Left kidney (tissue), 8 donors: ENCODE measurements at places on chromosomes 12 and 14.

DNA sequence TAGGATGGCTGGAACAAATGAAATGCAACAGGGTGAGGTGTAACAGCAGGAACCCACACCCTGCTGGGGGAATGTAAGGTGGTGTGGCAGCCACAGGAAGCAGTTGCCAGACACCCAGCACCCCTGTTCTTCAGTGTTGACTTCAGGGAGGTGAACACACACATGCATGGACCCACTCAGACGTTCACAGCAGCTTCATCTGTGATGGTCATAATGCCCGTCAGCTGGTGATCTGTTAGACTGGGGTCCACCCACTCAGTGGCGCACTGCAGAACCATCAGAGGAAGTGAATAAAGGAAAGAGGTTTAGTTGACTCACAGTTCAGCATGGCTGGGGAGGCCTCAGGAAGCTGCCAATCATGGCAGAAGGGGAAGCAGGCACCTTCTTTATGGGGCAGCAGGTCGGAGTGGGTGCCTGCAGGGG is 22.7 kb upstream of the TEX22 start:
- DNase-seq, result no peak

- DNase-seq, result no peak
These were observed 839 bp downstream of the SLC38A1 start for GRCh38 chr12:46267825-46268582.

- no peak for DNase-seq
These were observed 115.1 kb downstream of the TSHR start for GRCh38 chr14:81070511-81070910.

- no peak for DNase-seq
These were observed 1.1 kb upstream of the RPL41 start for GRCh38 chr12:56115329-56115728.

- DNase-seq, result no peak
These were observed 1.3 kb upstream of the TWF1 start for GRCh38 chr12:43807386-43807785.

DNA sequence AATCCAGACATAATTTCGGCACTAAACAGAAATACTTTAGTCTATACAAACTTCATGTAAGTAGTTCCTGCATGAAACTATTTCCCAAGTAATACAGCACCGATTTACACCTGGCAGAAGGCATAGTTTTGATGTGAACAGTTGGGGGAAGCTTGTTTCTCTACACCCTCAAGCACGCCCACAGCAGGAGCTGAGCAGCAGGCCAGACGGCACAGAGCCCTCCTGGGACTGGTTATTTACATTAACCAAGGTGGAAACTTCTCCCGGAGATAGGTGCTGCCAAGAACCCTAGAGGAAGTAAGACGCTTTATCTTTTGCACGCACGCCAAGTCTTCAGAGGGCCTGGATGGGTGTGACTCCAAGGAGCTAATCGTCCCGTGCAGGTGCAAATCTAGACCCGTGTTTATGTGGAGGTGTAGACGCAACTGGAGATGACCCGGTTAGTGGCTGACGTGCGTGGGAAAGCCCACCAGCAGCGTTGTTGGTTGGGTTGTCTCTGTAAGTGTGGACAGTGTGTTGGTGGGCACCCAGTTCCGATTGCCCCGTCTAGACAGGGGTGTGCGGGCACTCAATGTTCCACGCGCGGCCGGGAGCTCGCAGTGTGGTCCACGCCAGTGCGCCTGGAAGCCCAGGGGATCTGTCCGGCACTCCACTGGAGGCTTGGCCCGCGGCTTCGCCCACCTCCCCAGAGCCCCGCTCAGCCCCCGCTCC is 767 bp upstream of the TCP11L2 start:
- DNase-seq, result no peak

DNA sequence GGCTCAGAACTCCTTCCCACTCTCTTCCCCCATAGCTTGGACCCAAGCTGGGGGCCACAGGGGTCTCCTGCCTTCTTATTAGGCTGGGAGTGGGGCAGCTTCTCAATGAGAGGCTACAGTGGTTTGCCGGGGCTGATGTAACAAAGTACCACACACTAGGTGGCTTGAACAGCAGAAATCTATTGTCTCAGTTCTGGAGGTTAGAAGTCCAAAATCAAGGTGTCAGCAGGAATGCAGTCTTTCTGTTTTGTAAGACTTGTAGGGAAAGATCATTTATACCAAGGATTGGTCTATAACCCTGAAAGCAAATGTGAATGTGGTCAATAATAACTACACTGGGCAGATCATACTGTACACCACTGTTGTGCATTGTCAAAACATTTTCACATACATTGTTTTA is 124.5 kb upstream of the ARHGAP5 start:
- DNase-seq, result no peak

DNA sequence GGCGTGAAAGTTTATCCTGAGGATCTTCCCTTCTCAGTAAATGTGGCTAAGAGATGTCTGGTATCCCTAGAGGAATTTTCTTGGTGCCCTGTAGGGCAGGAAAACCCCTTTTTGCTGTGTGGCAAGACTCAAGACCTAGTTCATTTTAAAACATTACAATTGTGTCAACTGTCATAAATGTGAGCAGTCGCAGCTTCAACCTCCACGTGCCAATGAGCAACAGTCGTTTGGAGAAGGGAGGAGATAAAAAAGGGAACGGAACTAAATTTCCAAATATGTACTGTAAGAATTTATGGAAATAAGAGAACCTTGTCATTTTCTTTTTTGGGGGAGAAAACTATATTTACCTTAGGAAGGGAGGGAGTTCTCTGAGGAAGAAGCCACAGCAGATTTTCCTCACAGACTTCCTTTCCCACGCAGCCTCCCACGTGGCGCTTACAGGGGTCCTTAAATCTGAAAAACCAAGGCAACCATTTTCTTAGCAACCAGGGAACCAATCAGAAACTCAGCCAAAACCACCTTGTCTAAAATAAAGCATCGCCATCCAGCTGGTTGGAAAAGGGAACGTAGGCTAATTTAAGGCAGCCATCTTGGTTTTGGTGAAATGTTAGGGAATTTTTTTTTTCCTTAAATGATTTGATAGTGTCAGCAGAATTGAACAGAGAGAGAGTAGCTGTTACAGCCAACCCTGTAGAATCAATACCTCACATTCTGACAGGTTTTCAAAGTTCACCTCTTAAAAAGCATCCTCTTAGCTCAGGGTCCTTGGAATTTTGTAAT is 99.1 kb downstream of the FIGNL2 start:
- no peak for DNase-seq

GRCh38 chr12:34016361-34016760 is 5.9 kb upstream of the ALG10 start:
- DNase-seq, result no peak

- no peak for DNase-seq
These were observed 48.6 kb downstream of the DRAM1 start for GRCh38 chr12:101925935-101926334.

DNA sequence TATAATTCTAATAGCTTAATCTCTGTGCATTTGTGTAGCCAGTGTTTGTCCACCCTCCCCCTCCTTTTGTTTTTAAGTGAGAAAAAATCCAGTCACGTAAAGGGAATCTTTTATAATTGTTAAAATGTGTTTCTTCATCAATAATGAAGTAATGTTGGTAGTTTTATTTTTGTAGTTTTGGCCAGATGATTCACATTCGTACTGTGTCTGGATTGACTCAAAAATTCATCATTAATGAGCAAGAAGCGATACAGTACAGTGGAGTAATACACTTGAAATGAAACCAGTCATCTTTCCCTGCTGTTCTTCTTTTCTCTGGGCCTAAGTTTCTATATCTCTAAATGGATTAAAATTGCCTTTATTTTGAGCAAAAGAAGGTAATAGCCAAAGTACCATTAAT is 86.5 kb downstream of the SRGAP1 start:
- no peak for DNase-seq

DNA sequence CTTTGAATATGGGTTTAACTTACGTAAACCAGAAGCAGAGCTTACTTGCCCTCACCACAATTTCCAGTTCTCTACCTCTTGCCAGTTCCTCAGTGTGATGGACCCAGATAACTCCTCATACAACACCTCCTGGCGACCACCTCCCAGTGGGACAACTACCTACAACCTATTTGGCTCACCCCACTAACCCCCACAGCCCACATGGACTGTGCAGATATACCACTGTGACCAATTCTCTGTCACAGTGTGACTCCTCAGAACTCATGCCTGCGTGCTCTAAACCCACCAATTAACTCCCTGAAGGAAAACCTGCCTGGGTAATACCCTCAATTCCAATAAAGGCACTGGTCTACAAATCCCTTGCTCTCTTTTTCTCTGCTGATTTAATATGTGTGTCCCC is 311.7 kb downstream of the DIO2 start:
- DNase-seq, result no peak

DNA sequence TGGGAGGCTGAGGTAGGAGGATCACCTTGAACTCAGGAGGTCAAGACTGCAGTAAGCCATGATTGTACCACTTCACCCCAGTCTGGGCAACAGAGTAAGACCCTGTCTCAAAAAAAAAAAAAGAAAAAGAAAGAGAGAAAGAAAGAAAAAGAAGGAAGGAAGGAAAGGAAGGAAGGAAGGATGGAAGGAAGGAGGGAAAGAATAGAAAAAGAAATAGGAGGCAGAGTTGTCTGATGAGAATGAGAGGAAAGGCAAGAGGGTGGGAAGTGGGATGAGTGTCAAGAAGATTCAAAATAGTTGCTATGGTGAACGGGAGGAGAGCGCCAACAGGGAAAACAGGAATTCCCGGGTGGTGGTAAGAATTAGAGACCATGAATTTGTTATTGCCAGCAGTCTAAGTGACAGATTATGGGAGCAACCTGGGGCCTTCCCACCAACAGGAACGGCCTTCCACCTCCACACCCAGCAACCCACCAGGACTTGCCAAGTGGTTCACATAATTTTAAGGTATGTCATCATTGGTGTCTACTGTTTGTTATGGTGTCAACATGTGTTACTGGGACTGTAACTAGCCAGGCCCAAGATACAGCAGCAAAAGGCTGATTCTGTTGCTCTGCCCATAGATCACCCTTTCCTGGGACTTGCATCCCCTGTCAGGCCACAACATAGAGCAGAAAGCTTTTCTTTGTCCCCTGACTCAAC is 36.1 kb upstream of the C12orf76 start:
- no peak for DNase-seq

- DNase-seq, result no peak
These were observed 425.2 kb downstream of the PCNX1 start for GRCh38 chr14:71332476-71332875.

DNA sequence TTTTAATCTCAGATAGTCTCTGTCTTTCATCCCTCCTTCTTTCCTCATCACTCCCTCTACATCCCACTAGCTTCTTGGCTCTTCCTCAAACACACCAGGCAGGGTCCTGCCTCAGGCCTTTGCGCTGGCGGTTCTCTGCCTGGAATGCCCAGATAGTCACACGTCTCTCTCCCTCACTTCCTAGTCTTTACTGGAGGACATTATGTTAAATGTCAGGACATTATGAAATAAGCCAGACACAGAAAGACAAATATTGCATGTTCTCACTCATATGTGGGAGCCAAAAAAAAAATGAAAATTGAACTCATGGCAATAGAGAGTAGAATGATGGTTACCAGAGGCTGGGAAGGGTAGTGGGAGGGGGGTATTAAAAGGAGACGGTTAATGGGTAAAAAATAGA is 442.0 kb downstream of the MED13L start:
- DNase-seq, result no peak

GRCh38 chr14:61648377-61648776 is 46.9 kb upstream of the HIF1A start:
- DNase-seq, result no peak

DNA sequence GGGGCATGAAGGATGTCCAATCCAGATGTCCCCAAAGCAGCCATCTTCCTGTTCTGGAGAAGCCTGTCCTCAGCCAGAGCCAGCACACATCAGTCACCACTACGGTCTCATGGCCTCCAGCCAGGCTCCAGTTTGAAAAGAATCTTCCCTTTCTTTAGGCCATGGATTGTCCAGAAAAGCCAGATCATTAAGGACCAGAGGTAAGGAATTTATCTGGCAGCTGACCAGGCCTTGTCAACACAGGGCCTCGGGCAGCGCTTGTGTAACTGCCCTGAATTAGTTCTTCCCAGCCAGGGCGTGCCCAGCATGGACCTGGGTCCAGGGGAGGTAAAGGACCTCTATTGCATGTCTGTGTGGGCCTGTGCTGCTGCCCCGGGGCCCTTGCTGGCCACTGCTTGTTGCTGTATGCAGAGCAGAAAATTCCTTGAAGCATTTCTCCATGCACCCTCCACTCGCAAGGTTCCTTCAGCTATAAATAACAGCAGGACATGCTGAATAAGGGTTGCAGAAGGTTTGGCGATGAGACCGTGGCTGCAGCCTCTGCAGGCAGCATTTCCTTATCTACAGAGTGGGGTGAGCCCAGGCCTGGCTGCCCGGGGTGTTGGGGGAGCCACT is 21.7 kb upstream of the VPS37B start:
- no peak for DNase-seq

DNA sequence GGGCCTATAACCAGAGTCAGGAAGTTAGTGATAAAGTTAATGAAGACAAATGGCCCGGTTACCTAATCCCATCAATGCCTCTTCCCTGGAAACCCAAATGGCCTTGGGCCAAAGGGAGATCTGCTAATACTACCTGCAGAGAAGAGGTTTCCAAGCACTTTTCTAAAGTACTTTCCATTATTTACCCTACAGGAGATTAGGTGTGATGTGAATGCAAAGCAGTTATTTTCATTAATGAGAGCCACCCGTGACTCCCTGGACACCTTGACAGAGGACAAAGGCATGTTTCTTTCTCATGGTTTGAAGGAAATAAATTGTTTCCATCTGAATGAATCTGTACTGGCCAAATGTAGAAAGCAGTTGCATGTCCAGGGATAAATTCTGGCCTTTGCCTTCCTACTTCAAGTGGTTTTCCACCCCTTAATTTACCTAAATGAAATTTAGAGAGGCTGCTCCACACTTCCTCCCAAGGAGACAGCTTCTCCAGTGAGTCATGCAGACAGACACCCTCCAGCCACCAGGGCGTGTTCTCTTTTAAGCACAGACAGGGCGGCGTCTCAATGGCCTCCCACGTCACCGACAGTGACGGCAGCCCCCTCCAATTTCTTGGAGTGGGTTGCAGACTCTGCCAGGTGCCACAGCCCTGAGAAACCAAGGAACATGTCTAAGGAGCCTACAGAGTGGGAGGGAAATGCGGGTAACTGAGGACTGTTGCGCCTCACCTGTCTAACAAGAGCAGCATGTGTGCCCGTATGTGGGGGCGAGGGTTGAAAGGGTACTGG is 43.9 kb upstream of the GNPNAT1 start:
- no peak for DNase-seq

DNA sequence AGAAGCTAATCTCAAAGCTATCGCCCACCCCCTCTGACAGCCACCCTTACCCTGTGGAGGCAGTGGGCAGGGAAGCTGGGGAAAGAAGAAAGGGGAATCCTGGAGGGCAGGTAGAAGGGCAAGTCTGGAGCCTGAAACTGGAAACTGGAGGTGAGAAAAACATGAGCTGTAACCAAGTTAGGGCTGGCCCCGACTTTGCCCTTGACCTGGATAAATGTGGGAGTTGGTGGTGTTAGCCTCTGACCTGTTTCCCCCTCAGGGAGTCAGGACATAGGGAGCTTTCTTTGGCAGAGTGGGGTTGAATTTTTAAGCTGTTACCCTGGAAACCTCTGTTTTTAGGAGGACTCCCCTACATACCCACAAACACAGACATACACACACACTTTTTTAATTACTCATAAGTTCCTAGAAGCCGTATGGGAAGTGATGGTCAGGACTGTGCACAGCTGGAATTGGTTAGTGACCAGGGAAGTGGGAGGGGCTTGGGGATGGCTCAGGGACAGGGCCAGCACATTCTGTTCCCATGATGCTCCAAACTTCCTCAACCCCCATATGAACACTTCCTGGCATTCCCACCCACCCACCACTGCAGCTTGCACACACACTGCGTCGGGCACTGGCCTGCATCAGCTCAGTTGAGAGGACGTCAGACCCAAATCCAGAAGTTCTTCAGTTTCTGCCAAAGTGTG is 5.0 kb upstream of the MMP19 start:
- peak; percentile 81 for DNase-seq

GRCh38 chr12:95881331-95881955 is 22.7 kb downstream of the SNRPF start:
- DNase-seq, result no peak
